Testis (tissue), 5 donors: ENCODE measurements at places on chromosomes 4 and X. TPM values are rescaled to one million over a fixed set of nuclear protein-coding genes. Genes with fewer than 3 reads are reported as not detected.

The UBE2D3 gene
- polyA plus RNA-seq, result 286 TPM

The HAND2 gene
- 3.5 TPM for polyA plus RNA-seq

The DOCK11 gene
- 5.8 TPM for polyA plus RNA-seq

The BTK gene
- polyA plus RNA-seq, result 3.9 TPM

The SERTM2 gene
- 2.3 TPM for polyA plus RNA-seq

DNA sequence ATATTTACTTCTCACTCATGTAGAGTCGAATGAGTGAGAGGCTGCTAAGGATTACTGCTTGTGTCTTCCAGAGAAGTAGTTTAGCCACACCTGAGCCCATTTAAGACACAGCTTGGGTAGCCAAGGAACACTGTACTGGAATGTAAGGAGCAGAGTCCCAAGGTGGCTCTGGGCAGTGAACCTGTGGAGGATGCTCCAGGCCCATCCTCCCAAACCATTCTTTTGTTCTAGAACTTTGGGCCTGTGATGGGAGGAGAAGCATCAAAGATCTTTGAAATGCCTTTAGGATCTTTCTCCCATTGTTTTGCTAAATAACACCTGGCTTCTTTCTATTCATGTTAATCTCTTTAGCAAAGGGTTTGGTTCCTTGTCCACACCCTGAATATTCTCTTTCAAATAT, 162.2 kb downstream of the KLHL4 start:
- DNase-seq, result no peak

DNA sequence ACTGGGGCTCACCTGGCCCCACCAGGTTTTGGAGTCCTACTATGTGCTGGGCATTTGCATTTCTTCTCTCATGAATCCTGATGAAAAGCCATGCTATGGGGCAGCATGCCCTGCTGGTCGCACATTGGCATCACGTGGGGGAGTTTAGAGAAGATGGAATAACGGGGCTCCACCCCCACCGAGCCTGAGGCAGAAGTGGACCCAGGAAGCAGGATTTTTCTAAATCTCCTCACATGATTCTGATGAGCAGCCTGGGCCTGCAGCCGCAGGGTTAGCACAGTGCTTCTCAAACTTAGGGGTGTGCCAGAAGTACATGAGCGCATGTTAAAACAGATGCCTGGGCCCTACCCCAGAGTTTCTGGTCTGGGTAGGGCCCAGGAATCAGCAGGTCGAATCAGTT, 4.6 kb upstream of the SORCS2 start:
- no peak for DNase-seq

- no peak for DNase-seq
Observed at GRCh38 chr4:112210777-112211176, 20.8 kb upstream of the AP1AR start.

DNA sequence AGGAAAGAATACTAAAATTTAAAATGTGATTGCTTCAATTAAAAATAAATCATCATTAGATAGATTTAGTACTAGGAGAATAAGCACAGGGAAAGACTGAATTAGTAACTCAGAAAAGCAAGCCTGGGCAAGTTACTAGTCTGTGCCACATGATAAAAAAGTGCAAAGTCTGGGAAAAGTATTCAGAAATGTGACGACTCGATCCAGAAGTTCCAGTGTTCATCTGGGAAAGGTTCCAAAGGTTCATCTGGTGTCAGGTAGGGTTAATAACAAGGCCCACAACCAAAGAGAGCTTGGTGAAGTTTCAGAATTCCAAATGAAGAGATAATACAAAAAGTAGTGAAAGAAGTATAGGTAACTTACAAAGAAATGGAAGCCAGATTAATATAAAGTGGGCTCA, 78.3 kb upstream of the ARSJ start:
- no peak for DNase-seq

DNA sequence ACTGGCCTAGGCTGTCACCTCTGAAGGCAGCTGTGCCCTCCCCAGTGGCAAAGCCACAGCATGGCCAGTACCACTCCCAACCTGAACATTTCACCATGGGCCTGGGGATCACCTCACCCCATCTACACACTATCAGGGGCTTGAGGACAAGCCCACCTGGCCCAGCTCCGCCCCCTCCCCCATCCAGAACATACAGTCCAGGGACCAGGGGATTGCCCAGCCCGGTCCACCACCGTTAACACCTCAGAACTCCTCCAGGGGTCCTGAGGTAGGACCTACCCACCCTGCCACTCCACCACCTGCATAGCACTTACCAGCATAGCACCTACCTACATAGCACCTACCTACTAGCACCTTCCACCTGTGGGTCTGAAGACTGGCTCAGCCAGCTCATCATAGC, 179.8 kb downstream of the EDA start:
- no peak for DNase-seq

The ANOS1 gene
- polyA plus RNA-seq, result 12.3 TPM

DNA sequence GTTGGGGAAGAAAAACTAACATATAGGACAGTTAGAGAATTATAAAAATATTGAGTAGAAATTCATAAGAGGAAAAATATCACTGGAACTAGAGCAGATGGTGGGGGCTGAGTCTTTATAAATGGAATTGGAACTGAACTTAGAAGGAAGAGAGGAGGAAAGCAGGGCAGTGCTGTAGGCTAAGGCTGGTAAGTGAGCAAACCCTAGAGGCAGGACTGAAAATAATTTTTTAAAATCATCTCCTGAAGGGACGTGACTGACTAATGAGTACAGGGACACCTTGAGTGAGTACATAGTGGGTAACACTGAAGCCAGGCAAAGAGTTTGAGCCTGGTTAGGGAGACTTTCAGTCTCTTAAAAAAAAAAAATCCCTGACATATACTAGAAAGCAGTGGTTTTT, 63.3 kb downstream of the GALNT7 start:
- DNase-seq, result no peak

- no peak for DNase-seq
Observed at GRCh38 chrX:138859421-138859820, 147.9 kb upstream of the FGF13 start.

- no peak for DNase-seq
Observed at GRCh38 chr4:4320951-4321714, 31.1 kb downstream of the ZBTB49 start.

DNA sequence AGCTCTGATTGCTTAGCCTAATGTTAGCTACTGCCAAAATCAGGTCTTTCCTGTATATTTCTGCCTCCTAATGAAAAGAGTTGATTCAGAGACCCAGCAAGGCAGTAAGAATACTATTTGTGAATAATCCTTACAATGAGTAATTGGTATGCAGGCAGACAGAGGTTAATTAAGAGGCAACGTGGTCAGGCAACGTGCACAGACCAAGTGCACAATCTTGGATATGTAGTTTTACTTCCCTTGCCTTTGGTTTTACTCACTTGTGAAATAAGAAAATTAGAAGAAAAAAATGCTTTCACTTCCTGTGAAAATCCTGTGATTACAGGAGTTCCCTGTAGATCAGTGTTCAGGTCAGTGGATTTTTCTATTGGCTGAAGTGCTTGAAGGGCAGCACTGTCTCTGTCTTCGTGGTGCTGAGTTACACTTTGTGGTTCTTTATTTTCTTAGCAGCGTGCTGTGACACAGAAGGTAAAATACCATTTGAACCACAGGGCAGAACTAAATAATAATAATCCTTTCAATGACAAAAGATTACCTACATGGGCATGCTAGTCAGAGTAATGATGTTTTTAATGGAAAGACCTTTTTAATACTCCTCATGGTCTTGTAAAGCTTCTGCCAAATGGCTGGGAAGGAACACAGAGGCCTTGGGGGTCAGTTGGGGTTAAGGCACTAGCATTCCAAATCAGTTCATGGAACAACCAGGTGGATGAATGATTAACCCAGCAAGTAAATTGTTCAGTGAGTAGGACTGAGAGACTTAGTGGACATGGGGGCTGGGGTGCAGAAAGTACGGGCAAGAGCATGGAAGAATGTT, 430.9 kb downstream of the MAPK10 start:
- DNase-seq, result no peak

The FHDC1 gene
- polyA plus RNA-seq, result 2.9 TPM

DNA sequence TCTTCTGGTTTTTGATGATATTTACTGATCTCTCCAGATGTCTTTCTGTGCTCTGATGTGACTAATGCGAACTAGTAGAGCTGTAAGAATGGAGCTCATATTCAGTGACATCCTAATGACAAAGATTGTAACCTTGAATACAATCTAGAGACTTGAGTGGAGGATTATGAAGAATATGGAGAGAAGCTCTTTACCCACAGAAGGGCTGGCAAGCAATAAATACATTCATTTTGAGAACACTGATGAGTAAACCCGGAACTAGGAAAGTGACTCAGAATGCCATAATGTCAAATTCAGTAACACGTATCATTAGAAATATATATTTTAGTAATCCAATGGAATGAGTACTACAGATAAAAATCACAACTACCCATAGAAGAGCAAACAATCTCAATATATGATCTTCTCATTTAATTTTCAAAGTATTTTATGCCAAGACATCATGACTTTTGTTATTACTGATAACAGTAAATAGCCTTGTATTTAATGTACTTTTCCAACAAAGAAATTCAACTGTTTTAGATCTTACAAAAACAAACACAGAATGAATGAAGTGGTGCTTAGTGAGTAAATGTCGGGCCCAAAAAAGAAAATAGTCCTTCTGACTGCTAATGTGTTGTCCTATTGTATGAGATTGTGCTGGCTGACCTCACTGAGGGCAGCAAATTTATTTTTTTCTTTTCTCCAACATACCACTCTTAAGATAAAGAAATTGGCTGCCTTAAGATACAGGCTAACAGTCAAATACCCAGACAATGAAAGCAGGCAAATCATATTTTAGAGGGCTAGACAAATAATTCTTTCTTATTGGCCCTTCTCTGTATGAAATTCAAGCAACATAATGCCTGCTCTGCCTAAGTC, 49.2 kb upstream of the HDAC8 start:
- DNase-seq, result no peak

GRCh38 chr4:8932884-8933283, 61.2 kb upstream of the HMX1 start:
- no peak for DNase-seq
